ENCODE measurements at places on chromosomes 7 and 10.

DNA sequence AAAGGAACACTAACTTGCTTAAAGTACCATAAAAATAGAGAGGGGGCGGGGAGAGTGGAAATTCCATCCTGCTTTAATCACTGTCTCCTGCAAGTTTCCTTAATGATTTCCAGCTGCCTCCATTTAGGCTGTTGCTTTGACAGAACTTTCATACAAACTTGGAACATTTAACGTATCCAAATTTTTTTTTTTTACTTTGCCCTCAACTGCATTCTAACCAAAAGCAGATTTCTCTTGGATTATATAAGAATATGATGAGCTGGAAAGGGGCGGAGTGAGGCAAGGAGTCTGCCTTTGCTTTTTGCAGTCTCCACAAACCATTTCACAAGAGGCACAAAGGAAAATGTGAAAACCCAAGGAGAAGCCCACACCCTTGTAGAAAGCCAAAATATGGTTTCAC, 46.6 kb upstream of the COL1A2 start:
- no peak for DNase-seq

DNA sequence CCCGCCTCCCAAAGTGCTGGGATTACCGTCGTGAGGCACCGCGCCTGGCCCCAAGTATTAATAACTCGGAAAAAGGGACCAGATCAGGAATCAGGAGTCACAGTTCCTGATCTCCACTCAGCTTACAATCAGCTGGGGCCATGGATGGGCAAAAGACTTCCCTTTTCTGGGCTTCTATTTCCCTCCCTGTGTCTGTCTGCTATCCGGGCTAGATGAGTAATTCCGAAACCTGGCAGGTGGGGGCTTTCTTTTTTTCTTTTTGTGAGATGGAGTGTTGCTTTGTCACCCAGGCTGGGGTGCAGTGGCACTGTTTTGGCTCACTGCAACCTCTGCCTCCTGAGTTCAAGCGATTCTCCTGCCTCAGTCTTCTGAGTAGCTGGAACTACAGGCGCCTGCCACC, 11.6 kb downstream of the RPS24 start:
- DNase-seq: no peak

- DNase-seq: no peak
These were observed 74.3 kb upstream of the PCBD1 start for GRCh38 chr10:70962686-70963085.

DNA sequence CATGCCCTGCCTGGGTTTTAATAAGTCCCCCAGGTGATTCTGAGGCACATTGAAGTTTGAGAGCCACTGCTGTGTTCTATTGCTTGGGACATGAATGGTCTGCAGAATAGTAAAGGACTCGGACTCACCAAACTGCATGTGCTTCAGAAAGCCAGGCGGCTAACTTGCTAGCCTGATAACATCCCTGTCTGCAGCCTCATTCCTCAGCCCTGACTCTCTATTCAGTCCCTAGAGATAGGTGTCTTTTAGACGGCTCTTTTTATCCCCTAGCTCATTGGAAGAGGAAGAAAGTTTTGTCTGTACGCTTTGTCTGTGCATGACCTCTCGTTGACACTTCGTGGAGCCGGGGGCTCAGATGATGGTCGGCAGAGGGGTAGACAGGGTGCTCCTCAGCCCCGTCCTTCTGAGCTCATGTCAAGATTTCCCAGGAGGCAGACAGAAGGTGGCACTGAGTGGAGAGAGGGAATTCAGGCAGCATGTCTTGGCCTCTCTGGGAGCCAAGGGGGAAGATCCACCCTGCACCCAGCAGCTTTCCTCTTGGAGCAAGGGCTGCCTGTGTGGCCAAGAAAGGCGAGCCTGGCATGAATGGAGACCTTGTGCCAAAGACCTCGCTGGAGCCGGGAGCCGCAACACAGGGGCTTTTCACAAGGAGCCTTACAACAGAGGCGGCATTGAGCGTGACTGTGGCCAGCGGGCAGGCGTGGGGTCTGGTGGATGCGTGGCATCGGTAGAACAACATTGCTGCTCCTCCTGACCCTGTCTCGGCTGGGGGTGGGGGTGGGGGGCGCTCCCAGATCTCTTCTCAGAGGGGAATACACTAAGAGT, 51.1 kb upstream of the PODXL start:
- no peak for DNase-seq

DNA sequence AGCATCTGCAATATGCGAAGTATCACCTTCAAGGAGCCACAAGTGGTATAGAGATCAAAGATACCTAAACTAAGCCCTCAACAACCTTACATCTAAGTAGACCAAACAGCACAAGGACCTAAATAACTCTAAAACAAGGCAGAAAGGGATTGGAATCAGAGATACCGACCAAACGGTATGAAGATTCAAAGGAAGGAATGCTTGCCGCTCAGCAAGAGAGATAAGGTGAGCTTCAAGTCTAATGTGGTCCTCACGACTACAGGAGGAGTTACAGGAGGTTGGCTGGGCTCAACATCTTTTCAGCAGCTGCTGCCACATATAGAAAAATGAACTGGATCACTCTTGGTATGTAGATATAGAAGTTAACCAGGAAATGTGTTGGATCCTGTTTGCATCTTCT, 11.6 kb downstream of the ABLIM1 start:
- no peak for DNase-seq

GRCh38 chr7:38070718-38071117, 107.3 kb upstream of the STARD3NL start:
- no peak for DNase-seq

DNA sequence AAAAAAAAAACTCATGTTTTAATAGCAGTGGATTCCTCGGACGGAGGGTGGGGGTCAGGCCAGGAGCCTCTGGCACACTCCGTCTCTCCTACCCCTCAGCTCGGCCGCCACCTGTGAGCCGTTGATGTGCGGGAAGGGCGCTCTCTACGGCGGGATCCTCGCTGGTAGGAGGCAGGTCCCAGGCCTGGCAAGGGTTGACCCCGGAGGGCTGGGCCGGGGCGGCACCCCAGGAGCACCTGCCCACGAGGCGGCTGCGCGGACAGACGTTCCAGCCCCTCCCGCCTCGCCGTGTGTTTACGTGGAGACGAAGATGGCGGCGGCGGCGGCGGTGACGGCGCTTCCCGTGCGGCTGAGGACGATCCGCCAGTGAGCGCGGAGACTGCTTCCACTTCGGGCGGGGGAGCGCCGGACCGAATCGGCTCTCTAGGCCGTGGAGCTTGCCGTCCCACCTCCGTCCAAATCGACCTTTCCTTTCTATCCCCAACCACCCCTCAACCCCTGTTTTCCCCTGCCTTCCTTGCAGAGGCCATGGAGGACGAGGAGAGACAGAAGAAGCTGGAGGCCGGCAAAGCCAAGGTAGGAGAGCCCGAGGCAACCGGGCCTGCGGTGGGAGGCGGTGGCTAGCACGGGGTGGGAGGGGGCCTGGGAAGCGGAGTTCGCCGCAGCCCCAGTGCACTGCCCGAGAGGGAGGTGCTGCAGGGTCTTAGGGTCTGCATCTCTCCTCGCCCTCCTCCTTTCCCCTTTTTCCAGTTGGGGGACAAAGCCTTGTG, at the start of gene AKAP9:
TSS of gene AKAP9 (plus strand) at position 291 of the 770 bp plus-strand sequence. CDS start at position 529, 238 bp downstream.
- DNase-seq: peak; percentile 79

DNA sequence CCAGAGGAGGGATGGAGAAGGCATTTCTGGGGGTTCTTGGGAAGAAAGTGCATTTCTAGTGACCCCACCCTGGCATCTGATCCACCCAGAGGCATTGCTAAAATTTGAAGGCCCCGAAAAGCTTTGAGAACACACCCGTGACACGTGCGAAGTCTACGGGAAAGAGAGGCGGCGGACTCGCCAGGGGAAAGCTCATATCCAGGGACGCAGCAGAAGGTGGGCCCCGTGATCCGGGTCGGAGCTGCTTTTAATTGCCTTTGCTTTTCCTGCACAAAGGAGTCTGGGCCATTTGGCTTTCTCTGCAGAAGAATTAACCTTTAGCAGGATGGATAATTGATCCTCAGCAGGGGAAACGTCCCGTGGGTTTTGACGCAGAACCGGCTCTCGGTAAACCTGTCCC, 50.3 kb downstream of the CARD11 start:
- DNase-seq: no peak

GRCh38 chr7:2354939-2355704, 495 bp downstream of the EIF3B start:
- no peak for DNase-seq

DNA sequence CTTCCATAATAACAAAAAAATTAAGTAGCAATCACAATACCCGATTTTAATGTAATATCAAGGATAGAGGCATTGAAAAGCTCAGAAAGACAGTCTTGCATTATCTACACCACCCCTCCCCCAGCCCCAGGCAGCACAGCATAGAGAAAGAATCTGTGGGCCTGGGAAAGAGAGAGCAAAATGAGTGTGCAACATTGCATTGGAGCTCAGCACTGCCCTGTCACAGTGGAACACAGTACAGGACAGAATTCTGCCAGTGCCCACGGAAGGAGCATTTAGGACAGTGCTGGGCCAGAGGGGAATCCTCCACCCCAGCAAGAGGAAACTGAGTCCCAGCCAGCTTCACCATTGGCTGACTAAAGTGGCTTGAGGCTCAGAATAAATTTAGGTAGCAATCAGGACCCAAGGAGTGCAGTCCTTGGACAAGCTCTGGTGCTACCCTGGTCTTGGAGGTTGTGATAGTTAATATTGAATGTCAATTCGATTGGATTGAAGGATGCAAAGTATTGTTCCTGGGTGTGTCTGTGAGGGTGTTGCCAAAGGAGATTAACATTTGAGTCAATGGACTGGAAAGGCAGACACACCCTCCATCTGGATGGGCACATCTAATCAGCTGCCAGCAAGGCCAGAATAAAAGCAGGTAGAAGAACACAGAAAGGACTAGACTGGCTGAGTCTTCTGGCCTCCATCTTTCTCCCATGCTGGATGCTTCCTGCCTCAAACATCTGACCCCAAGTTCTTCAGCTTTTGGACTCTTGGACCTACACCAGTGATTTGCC, 234.4 kb downstream of the ANK3 start:
- DNase-seq: no peak

DNA sequence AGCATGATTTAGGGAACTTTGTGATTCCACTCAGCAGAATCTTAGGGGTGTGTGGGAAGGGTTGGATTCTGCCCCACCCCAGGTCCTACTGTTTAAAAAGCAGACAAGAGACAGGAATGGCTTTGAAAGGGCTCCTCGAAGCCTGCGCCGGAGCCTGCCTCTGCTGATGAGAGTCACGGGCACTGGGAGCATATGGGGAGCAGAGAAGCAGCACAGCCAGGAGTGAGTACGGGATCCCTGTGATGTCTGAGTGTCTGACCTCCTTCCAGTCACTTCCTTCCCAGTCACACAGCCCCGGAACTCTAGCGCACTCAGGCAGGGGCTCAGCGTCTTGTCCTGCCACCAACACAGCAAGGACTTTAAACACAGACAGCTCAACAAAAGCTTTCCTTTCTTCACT, 514.9 kb upstream of the DPP6 start:
- DNase-seq: no peak

- no peak for DNase-seq
These were observed 1104.8 kb upstream of the C7orf33 start for GRCh38 chr7:147485660-147486210.

- DNase-seq: no peak
These were observed 46.6 kb upstream of the MKX start for GRCh38 chr10:27792216-27792615.

DNA sequence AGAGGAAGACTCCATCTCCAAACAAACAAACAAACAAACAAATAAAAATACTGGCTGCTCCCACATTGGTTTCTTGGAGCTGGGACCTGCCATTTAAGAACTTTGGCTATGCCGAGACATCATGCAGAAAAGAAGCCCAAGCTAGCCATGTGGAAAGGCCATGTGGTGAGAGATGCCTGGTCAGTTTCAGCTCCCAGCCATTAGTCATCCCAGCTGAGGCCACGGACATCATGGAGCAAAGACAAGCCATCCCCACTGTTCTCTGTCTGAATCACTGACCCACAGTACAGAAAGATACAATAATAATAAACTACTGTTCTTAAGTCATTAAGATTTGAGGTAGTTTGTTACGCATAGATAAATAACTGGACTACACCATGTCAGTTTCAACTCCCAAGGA, 70.0 kb upstream of the PCBD1 start:
- DNase-seq: no peak

- no peak for DNase-seq
These were observed 10.6 kb upstream of the ADD3 start for GRCh38 chr10:109997233-109997632.

DNA sequence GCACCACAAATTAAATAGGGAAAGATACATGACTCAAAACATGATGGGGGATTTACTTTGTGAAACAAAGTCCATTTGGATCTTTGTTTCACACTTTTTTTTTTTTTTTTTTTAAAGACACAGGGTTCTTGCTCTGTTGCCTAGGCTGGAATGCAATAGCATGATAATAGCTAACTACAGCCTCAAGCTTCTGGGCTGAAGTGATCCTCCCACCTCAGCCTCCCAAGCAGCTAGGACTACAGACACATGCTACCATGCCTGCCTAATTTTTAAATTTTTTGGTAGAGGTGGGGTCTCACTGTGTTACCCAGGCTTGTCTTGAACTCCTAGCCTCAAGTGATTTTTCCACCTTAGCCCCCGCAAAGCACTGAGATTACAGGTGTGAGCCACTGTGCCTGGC, 172.6 kb upstream of the KLF14 start:
- DNase-seq: no peak

GRCh38 chr10:34477249-34477648, 337.8 kb downstream of the PARD3 start:
- no peak for DNase-seq

- no peak for DNase-seq
These were observed 966.4 kb downstream of the GRM8 start for GRCh38 chr7:126286317-126286716.

GRCh38 chr10:74432841-74433594, 282.0 kb downstream of the ADK start:
- no peak for DNase-seq

- DNase-seq: no peak
These were observed 11.7 kb downstream of the NOBOX start for GRCh38 chr7:144391823-144392255.

GRCh38 chr7:72182036-72182435, 230.1 kb downstream of the CALN1 start:
- no peak for DNase-seq

DNA sequence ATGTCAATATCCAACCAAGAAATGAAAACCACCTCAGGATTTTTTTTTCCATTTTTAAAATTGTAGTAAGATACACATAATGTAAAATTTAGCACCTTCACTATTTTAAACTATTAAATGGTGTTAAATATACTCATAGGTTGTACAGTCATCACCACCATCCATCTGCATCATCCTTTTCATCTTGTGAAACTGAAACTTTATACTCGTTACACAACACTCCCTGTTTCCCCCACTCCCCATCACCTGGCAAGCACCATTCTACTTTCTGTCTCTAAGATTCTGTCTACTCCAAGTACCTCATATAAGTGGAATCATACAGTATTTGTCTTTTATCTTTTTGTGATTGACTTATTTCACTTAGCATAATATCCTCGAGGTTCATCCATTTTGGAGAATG, 335.2 kb upstream of the NPSR1 start:
- no peak for DNase-seq

- DNase-seq: no peak
These were observed 65.1 kb downstream of the MET start for GRCh38 chr7:116736927-116737715.

- DNase-seq: no peak
These were observed 1.5 kb upstream of the CCDC3 start for GRCh38 chr10:13003004-13003403.
